ENCODE measurements at places on chromosomes 2 and 18.

- no peak for DNase-seq
Observed at GRCh38 chr18:4417714-4418113, 37.4 kb downstream of the DLGAP1 start.

DNA sequence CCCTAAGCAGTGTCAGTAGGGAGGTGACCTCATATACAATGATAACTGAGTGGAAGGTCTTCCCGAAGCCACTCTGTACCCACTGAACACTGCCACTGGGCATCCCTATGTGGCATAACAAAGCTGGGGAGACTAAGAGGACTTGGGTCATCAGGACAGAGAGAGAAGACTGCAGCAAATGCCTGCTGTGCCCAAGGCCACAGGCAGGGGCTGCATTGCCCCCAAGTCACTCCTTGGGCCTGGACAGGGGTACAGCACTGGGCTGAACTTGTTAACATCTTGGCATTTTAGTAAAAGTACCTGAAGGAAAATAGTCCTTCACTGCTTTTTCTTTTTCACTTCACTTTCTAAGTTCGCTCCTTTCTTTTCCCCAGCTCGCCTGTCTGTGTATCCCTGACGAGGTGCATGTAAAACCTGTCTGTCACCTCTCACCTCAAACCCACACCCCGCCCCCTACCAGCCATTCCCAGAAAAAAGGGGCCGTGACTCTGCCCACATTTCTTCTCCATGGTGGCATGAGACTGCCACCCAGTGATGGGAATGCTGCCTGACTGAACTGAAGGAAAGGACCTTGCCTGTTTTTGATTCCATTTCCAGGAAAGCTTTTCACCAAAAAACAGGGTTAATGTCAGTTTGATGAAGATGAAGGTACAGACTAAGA is 62.9 kb downstream of the MTHFD2 start:
- peak; percentile 25 for DNase-seq

DNA sequence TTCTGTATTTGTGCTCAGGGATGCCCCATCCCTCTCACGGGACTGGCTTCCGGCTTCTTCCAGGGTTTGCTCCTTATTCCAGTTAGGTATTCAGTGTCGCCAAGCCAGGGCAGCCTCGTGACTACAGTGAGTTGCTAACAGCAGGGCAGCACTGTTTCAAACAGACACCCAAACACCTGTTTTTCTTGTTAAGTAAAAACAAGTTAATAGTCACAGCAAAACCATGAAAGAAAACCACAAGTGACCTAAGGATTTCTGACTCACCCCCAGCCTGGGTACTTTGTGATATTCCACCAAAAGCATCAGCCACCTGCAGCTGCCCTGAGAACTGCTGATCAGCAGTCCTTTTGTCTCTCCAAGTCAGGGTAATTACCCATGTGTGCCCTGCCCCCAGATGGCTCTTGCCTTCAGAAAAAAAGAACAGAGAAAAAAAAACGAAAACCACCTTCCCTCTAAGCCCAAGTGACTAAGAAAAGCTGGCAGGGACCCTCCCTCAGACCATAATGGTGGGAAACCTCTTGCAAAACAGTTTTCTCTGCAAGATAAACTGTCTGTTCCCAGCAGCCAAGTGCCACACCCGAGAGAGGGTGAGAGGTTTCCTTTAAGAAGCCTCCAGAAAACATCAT is 178.2 kb downstream of the ANAPC1 start:
- DNase-seq, result no peak

GRCh38 chr2:96715658-96716057 is 24.2 kb downstream of the LMAN2L start:
- no peak for DNase-seq

GRCh38 chr18:71850602-71851001 is 693.5 kb downstream of the CBLN2 start:
- DNase-seq, result no peak

DNA sequence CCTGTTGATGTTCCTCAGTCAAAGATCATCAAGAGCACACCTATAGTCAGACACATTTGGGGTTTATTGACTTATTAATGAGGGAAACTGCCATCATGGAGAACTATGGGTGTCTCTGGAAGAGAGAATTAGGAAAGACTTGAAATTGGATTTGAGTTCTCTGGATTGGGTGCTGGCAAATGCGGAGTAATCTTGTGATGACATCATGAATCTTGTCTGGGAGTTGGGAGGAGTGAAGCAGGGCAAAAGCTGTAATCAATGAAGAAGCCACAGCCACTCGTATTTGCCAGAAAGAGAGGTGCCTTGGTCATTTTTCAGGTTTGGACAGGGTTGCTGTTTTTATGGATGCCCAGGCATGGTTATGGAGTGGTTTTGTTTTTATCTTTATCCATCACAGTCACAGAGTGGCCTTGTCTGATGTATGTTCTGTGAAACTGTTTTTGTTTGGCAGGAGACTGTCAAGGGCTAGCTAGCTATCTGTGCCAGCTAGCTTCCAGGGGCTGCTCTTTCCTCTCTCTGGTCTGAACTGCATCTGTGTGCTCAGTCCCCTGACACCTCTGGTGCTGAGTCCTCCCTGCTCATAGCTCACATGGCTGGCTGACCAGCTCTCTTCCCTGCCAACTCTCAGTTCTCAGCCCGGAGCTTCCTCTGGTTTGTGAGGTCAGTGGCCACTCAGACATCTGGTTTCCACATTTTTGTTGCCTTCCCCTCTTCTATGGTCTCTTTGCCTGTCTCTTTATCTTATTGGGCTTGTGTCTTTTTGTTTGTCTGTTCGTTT is 193.4 kb upstream of the RMP24 start:
- no peak for DNase-seq

- no peak for DNase-seq
Observed at GRCh38 chr18:74064510-74064909, 83.1 kb downstream of the FBXO15 start.

Measured in amniotic stem cell (primary cell).